ENCODE measurements at places on chromosomes 6 and 20.

DNA sequence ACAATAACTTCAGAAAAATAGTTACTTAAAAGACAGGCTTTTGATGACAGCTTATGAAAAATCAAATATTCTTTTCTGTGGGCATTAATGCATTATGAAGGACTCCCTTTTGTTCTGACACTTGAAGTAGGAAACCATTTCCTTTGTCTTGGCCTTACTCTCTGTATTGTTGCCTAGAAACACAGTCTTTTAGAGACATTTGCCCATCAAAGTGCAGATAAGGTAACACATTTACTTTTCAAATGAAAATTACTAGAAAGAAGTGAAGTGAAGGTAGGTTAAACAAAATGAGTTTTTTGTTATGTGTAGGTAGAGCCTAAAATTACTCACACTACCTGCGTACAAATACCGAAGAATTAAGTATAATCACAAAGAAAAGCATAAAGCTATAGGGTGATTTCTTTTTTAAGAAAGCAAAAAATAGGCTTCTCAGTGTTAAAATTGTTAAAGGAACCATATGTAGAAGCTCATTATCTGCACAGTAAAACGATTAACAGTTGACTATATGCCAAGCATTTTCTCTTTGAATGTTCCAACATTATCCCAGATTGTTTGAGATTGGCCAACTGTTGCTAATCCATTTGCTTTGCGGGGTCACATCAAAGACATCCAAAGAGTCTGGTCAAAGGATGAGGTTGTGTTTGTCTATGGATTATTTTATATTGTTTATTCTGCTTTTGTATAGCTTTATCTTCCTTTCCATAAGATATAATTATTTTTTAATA, 542.0 kb upstream of the RNF217 start:
- DNase-seq = no peak

- no peak for DNase-seq
Observed at GRCh38 chr6:42045538-42046460, 4.5 kb upstream of the TAF8 start.

DNA sequence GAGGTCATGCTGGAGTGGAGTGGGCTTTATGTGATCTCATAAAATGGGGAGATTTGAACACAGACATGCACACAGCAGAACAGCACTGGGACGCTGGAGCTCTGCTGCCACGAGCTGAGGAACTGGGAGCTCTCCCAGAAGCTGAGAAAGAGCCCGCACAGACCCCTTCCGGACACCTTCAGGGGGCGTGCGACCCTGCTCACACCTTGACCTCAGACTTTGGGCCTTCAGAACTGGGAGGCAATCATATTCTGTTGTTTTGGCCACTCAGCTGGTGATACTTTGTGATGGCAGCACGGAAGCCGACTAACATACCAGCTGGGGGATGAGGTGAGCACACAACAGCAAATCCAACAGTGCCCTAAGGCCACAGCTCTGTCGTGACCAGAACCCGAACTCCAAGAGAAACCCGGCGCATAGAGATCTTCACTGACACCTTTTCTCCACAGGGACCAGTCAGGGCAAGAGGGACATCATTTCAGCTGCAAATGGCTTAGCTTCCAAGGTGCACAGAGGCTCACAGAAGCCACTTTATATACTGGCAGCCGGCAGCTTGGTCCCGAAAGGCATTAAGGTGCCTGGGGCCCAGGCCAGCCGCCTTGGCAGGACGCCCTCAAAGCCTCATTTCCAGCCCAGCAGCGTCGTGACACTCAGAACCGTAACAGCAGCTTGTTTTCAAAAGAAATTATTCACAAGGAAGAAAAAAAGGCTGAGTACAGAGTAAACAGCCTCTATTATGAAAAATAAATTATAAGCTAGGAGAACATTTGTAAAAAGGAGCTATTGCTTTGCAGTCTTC, 89.3 kb downstream of the RNASET2 start:
- DNase-seq = no peak

- no peak for DNase-seq
Observed at GRCh38 chr6:165002358-165002757, 307.0 kb downstream of the C6orf118 start.

GRCh38 chr6:161826512-161826911, 552.7 kb upstream of the AGPAT4 start:
- DNase-seq = no peak

DNA sequence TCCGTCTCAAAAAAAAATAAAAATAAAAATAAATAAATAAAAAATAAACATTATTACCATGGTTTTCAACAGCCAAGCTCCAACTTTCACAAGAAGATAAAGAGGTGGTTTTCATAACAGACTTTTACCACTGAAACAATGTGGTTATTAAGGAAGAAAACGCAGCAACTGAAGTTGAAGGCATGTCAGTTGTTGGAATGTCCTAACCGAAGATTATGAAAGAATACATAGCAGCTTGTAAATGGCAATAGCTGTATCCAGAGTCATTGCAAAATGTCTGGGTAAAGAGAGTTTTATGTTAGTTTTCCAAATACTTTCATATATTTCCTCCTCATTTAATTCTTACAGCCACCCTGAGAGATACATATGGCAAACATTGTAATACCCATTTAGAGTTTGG, 161.6 kb upstream of the MARCKS start:
- DNase-seq = no peak

DNA sequence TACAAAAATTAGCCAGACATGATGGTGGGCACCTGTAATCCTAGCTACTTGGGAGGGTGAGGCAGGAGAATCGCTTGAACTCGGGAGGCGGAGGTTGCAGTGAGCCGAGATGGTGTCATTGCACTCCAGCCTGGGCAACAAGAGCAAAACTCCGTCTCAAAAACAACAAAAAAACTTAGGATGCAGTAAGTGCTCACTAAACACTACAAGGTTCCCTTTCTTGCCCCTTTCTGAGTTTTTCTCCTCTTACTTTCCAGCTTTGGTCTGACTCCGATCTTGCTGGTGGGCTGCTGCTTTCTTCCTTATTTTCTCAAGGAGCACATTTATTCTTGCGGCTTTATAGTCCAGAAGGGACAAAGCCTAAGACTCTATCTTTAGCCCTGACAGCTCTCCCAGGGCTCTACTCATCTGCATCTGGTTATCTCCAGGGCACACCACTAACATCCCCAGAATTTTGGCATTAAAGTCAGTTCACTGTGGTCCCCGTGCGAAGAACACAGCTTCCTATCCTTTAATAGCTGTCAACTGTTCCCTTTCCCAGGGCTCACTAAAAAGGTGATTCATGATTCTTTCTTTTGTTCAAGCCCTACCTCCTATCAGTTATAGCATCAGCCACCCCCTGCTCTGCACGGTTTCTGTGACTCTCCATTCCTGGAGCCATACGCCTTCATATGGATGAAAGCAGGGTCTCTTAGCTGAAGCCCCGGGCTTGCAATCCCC, 17.1 kb upstream of the RPN2 start:
- no peak for DNase-seq

GRCh38 chr20:57417830-57418780, 26.9 kb downstream of the RBM38 start:
- DNase-seq = peak; percentile 31

- no peak for DNase-seq
Observed at GRCh38 chr20:62066983-62067433, 1.3 kb upstream of the TAF4 start.

GRCh38 chr6:5190507-5190906, 70.2 kb downstream of the LYRM4 start:
- DNase-seq = no peak

- peak; percentile 63 for DNase-seq
Observed at GRCh38 chr6:28865401-28866204, 58.2 kb downstream of the TRIM27 start.

DNA sequence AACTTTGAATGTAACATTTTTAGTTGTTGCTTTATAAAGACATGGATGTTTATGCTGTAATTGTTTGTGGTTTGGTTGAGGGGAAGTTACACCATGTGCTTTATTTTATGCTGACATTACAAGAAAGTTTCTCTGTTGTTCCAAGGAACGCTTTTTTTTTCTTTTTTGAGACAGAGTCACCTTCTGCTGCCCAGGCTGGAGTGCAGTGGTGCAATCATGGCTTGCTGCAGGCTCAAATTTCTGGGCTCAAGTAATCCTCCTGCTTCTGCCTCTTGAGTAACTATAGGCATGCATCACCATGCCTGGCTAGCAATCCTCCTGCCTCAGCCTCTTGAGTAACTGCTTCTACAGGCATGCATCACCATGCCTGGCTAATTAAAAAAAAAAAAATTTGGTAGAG, 21.0 kb upstream of the IFNGR1 start:
- DNase-seq = no peak

DNA sequence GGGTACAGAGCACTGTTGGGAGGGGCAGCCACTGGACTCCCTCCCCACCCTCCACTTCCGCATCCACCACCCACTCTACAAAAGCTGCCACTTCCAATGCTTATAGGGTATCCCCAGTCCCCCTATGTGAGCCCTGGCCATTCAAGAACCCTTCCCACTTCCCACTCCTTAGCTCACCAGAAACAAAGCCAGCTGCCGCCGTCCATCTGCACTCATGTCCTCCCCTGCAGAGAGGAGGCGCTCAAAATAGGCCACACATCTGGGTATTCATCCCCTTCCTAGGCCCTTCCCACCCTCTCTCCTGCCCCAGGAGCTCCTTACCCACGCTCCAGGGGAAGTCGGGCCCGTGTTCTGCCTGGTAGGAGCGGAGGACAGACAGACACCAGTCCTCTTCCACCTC, 6.5 kb upstream of the LY6G5C start:
- no peak for DNase-seq

DNA sequence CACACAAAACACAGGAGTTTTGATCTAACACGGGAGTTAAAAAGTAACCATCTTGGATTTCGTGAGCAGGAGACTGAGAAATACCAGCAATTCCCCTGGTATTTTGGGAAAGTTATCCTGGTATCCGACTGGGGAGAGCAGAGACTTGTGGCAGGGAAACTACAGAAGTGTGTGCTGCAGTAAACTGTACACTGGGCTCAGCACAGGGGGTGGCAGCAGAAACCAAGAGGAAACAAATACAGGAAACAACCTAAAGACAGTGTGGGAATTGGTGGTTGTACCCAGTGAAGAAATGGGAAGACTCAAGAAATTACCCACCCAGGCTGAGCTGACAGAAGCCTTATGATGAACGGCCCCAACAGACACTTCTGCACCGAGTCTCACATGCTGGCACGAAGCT, 109.8 kb downstream of the CHD6 start:
- no peak for DNase-seq
